ENCODE measurements at places on chromosomes 13 and 19.

- no peak for DNase-seq
These were observed 1.8 kb downstream of the FXYD7 start for GRCh38 chr19:35144600-35145436.

DNA sequence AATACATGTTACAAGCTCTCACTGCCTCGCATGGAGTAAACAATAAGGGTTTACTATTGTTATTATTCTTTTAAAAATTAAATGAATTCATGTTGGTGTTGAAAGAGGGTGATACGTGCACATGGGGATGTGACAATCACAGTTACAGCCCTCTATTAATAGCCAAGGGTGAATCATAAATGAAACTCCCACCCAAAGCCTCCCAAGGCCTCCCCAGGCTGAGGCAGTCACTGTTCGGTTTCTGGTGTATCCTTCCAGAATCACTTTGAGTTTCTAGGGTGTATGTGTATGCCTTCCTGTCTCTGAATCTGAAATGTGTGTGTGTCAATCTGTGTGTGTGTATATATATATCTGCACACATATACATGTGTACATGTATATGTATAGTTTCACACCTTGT lies 73.4 kb downstream of the AKAP11 start:
- no peak for DNase-seq

DNA sequence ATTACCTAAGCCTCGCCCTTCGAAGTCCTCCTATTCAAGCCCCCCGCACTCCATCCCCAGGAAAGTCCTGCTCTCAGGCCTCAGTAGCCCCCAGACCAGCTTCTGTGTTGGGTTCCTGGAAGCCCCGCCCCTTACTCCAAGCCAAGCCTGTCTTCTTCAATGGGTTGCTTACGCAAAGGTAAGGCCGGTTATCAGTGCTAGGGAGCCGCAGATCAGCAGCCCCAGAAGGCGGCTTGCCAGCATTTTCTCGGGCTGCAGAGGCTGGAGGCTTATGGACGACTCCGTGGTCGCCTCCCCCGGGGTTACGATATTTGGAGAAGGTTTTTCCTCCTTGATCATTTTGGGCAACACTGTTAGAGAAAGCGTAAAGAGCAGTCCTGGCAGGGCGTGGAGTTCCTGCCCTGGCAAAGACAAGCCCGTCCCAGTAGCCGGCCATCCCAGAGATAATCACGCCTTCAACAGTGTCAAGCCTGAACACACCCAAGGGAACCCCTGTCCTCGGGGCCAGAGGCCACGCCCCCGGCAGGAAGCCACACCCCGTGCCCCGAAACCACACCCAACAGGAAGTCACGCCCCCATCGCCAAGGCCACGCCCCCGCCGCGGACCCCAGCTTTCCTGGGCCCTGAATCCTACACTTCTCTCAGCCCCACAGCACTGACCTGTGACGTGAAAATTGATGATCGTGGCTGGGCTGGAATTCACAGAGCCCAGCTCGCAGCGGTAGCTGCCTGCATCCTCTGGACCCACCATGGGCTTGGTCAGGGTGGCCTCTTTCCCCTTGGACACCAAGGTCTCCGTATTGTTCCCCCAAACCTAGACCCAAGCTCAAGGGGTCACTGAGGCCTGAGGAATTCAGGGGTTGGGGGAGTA lies 954 bp upstream of the RASIP1 start:
- DNase-seq, result peak; percentile 25

DNA sequence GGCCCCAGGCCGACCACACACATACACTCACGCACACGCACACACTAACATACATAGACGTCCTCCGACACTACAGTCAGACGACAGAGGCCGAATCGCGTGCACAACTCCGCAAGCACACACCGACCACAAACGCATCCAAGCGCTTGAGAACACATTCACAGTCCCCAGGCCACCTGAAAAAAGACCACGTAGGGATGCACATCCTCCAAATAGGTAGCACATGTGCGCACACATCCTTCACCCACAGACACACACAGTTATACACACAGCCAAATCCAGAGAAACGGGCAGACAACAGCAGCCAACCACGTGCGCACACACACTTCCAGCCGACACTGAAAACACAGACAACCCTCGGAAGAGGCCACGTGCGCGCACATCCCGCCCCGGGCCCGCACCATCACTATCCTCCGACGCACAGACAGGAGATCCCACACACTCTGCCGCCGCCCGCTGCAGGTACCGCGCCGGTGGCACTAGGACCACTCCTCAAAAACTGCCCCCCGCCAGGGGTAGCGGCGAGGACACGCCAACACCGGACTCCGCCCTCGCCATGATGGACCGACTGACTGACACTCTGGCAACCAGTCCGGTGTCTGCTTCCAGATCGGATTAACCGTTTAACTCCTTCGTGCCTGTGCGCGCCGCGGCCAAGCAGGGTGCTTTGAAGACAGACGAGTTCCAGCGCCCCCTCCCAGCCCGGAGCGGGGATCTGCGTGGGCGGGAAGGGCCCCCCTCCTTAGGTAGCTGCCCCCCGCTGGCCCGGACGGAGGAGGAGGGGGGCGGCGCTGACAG lies 493 bp upstream of the PDE4A start:
- DNase-seq, result peak; percentile 68

GRCh38 chr13:21130116-21130515 lies 46.2 kb downstream of the SKA3 start:
- DNase-seq, result no peak

GRCh38 chr13:98221234-98221633 lies 44.2 kb upstream of the RNF113B start:
- DNase-seq, result no peak

- DNase-seq, result no peak
These were observed 70.2 kb upstream of the ZDHHC20 start for GRCh38 chr13:21529146-21529893.

DNA sequence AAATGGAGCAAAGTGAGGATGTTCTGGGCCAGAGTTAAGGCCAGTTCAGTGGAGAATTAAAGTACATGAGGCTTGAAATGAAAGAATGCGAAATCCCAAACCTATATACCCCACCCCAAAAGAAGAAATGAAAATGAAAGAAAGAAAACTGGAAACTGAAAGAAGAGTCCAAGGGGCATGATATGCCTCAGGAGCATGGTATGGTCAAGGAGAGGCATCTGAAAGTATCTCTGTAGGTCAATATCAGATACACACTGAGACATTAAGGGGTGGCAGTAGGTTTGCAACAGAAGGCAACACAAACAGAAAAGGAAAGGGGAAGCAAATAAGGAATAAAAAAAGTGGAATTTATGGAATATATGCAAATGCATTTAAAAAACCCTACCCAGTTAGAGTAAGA lies 166.5 kb downstream of the COG6 start:
- DNase-seq, result no peak

- no peak for DNase-seq
These were observed 5.9 kb upstream of the ARGLU1 start for GRCh38 chr13:106573868-106574267.

- DNase-seq, result peak; percentile 25
These were observed 16.8 kb downstream of the ELL start for GRCh38 chr19:18504886-18505610.

DNA sequence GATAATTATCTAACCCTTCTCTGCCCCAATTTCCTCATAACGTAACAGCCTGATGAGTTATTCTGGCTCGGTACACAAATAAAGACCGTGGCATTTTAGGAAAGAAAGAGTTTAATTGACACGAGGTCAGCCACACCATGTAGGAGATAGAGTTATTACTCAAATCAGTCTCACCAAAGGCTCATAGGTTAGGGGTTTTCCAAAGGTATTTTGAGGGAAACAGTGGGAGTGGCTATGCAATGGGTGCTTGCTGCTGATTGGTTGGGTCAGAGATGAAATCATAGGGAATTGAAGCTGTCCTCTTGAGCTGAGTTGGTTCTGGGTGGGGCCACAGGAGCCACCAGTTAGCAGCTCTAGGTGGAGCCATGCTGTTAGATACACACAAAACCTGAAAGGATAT lies 137.5 kb downstream of the FREM2 start:
- DNase-seq, result no peak

- DNase-seq, result no peak
These were observed 51.9 kb downstream of the DNM2 start for GRCh38 chr19:10769533-10770491.

DNA sequence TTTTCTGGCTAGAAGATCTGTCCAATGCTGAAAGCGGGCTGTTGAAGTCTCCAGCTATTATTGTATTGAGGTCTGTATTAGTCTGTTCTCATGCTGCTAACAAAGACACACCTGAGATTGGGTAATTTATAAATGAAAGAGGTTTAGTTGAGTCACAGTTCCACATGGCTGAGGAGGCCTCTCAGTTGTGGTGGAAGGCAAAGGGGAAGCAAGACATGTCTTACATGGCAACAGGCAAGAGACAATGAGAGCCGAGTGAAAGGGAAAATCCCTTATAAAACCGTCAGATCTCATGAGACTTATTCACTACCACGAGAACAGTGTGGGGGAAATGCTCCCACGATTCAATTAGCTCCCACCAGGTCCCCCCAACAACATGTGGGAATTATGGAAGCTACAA lies 980.4 kb downstream of the SLITRK5 start:
- DNase-seq, result no peak
